ENCODE measurements at places on chromosomes 1 and 21.

GRCh38 chr1:41658431-41659158 is 174.1 kb upstream of the EDN2 start:
- no peak for DNase-seq

GRCh38 chr1:150472601-150473200 is 14.5 kb upstream of the TARS2 start:
- DNase-seq = no peak

GRCh38 chr1:109931189-109931731 is 20.6 kb downstream of the CSF1 start:
- DNase-seq = no peak

- no peak for DNase-seq
Observed at GRCh38 chr1:11485191-11485590, 6.2 kb downstream of the DISP3 start.

- DNase-seq = no peak
Observed at GRCh38 chr1:30422251-30422650, 301.1 kb downstream of the MATN1 start.

DNA sequence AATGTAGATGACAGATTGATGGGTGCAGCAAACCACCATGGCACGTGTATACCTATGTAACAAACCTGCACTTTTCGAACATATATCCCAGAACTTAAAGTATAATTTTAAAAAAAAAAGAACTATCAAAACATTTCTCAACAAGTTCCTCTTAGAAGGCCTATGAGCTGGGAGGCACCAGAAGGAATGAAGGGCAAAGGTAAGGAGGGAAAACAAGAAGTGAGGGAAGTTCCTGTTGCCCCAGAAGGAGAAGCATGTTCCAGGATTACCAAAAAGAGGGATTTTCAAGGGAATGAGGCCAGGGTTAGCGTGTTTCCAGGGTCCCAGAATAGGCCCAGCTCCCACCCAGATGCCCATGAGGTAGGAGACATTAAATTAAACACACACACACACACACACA is 361.0 kb downstream of the SETD4 start:
- DNase-seq = no peak

GRCh38 chr1:118827207-118827606 is 160.9 kb downstream of the TBX15 start:
- DNase-seq = no peak
